ENCODE measurements at places on chromosomes 2 and 18.

DNA sequence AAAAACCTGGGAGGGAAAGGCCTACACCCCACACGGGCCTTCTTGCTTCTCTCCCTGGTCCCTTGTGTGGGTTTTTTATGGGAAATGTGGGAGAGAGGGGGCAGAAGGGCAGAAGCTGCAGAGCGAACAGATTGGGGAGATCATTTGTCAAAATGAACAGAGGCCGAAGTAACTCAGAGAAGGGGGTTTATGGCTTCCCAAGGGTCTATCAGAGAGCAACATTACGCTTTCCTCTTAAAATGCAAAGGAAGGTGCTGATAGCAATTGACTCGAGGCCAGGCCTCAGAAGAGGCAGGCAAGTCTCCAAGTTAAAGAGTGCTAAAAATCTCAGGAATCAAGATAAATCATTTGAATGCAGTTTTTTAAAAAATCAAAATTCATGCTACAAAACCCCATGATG, 101.5 kb downstream of the SGPP2 start:
- DNase-seq: no peak

DNA sequence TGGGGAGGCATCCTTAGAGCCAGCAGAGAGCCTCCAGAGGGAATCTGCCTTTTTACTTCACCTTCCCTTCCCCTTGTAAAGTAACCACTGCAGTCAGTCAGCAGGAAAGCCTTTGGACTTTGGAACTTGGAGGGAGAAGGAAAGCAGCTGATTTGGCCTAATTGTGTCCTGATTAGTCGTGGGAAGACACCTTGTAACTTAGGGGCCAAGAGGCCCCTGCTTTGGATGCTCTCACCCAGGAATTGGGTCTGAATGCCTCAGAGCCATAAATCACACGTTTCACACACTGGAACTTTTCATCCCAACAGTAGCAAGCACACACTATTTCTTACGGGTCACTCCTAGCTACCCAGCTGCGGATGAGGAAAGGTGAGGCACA, 81.0 kb upstream of the PPM1B start:
- no peak for DNase-seq

GRCh38 chr2:173488861-173489260, 134.2 kb downstream of the CDCA7 start:
- DNase-seq: no peak

DNA sequence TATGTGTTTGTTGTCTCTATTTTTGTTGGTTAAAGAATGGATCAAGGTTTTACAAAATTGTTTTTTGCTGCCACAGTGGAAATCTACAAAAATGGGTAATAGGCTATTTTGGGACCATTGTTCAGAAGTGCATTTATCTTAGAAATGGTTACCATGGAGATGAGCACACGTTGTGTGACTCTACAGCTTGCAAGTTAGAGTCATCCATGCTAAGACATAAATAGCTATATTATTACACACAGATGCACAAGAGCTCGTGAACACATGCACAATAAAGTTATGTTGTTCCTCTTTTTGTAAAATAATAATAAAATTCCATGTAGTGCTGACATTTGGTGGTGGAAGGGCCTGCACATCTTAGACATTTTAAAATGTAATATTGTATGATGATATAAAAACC, 15.5 kb upstream of the DUSP19 start:
- peak; percentile 71 for DNase-seq

DNA sequence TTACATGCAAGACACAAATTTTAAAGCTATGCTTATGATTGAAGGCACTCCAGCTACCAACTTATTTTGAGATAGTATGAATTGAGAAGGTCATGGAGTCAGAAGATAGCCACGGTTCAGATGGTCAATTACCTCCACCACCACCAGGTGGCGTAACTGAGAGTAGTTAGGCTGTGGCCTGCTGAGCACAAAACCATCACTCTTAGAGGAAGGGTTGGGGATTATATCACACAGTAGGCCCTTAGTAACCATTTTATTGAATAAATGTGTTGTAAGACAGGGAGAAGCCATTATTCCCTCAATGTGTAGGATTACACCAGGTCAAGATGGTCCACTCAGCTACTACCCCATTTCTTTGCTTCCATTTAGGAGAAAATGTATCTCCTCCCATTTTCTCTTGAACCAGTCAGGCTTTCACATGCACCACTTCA, 18.8 kb downstream of the KLHL41 start:
- peak; percentile 42 for DNase-seq

GRCh38 chr2:20211420-20211819, 13.5 kb downstream of the SDC1 start:
- DNase-seq: no peak

- DNase-seq: peak; percentile 87
These were observed 164.2 kb downstream of the ANTXR1 start for GRCh38 chr2:69177063-69177771.

GRCh38 chr2:198072655-198073054, 268.3 kb downstream of the PLCL1 start:
- peak; percentile 6 for DNase-seq

DNA sequence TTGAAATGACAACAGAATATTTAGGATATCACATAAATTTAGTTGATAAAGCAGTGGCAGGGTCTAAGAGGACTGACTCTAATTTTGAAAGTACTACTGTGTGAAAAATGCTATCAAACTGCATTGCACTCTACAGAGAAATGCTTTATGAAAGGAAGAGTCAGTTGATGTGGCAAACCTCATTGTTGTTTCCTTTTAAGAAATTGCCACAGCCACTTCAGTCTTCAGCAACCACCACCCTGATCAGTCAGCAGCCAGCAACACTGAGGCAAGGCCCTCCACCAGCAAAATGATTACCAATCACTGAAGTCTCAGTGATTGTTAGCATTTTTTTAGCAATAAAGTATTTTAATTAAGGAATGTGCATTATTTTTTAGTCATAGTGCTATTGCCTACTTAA, 488.7 kb upstream of the SLC39A10 start:
- DNase-seq: no peak

- DNase-seq: no peak
These were observed 437.2 kb upstream of the KLHL29 start for GRCh38 chr2:22947741-22948140.

DNA sequence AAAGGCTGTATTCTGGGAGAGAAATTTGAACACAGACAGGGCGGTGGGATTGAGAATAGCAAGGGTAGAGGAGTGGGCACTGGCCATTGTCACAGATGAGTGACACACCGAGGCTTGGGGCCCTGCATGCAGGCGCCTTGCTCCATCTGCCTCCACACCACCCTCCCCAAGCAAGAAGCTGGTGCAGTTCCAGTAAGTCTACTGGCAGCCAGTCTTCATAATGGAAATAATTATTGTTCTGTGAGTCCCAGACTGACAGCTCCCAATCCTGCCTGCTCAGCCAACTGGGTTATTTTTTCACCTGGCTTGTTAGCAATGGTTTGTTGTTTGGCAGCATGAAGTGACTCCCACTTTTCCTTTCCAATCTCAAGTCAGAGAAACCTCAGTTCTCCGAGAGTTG, 13.0 kb downstream of the TTC32 start:
- no peak for DNase-seq

DNA sequence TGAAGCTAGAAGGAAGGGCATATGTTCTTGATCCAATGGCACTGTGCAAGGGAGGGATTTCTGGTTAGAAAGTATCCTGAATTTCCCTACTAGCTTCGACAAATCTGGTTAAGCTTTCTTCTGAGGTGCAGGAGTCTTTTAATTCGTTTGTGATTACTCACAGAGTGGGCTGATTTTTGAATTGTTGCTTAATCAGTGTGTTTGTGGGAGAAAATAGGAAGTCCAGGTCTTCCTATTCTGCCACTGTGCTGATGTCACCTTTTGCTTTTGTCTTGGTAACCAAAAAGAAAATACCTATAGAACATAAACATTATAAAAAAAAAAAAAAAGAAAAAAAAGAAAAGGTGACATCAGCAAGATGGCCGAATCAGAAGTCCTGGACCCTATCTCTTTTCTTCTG, 1008.6 kb downstream of the TSN start:
- no peak for DNase-seq

GRCh38 chr2:140308706-140309105, 1528.5 kb upstream of the NXPH2 start:
- DNase-seq: peak; percentile 8

GRCh38 chr2:73112026-73112912, 479 bp downstream of the RAB11FIP5 start:
- peak; percentile 44 for DNase-seq

GRCh38 chr18:58218117-58218516, 174.1 kb downstream of the NEDD4L start:
- DNase-seq: peak; percentile 34

DNA sequence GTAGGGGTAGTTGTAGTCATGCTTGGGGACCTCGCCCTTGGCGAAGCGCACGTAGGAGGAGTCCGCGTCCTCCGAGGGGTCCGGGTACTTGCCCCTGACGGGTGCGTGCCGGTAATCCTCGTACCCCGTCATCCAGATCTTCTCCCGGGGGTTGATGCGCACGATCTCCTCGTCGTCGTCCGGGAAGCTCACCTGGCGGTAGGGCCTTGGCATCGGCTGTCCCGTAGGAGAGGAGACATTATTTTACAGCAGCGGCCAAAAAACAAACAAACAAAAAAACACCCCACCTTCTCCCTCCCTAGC, 86.3 kb downstream of the ACTR2 start:
- DNase-seq: no peak

GRCh38 chr2:206176901-206177300, 17.2 kb downstream of the EEF1B2 start:
- no peak for DNase-seq

DNA sequence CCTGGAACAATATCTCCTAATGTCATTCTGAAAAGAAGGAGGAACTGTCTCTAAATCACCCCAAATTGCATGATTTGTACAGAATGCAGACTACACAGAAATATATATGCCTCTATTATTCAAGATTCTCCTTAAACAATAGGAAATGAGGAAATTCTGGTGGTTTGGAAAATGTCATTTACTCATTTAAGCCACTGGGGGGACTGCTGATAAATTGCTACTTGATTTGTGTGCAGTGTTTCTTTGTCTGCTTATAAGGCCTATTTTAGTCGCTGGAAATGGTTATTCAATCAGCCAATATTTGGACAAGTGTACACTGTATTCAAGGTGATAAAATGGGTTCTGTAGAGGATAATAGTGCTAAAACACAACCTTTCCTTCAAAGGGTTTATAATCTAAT, 801.9 kb upstream of the CELF4 start:
- no peak for DNase-seq

- DNase-seq: peak; percentile 36
These were observed 14.1 kb upstream of the ZSWIM2 start for GRCh38 chr2:186862869-186863709.

DNA sequence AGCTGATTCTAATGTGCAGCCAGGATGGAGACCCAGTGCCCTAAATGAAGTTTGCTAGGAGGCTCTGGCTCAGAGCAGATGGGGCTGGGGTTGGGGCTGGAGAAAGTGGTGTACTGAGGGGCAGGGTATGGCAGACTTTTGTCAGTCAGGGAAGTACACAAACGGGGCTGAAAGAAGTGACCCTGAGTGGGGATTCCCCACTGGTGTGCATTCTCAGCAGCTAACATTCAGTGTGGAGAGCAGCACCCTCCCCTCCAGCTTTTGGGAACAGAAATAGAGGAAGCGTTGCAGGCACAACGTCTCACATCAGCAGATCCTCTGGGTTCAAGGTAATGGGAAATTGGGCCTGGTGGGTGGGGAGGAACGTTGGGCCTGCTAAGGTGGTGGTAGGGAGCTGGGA, 89.1 kb upstream of the GCFC2 start:
- DNase-seq: no peak

DNA sequence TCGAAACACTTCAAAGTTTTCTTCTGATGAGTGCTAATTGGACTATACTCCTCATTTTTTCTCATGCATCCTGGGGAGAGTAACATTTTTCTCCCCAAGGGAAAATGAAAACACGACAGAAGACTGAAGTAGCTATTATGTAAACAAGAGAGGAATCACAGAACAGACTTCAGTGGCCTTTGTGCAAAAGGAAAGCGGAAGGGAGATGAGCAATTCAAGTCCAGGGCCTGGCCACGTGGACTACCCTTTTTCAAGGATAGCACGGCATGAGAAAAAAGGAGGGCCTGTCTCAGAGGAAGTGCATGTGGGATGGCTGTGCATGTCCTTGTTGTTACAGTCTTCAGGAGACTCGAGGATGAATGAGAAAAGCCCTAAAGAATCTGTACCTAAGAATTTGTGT, 43.8 kb upstream of the KCNE4 start:
- no peak for DNase-seq

DNA sequence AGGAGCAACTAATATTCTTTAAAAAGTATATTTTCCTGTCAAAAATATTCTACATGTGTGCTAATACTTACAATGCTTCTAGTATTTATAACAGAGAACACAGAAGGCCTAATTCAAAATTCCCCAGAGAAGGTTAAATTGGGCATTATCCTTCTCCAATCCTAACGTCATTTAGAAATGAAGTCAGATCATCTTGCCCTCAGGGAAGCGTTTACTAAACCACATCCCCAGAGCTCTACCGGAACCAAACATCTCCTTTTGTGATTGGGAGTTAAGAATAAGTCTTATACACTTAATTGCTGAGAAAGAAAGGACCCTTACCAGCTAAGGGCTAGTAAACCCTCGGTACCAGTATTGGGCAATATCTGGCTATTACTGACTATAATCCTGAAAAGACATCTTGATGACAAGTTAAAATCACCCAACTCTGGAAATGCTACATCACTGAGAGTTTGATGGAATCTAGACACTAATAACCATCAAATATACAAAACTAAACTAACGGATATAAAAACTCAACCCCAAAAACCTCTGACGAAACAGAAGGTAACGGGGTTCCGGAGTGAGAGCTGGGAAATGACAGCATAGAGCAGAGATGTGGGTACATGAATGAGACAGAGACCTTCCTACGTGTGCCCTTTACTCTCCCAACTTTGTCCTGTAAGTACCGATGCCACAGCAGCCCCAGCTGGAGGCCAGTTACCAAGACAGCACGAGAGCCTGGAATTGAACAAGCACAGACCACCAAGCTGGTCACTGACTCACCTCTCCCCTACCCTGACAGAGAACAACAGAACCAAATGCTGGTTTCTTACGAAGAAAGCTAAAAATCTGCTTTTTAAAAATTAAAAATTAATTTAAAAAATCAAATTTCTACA, 35.0 kb downstream of the WDSUB1 start:
- DNase-seq: no peak

DNA sequence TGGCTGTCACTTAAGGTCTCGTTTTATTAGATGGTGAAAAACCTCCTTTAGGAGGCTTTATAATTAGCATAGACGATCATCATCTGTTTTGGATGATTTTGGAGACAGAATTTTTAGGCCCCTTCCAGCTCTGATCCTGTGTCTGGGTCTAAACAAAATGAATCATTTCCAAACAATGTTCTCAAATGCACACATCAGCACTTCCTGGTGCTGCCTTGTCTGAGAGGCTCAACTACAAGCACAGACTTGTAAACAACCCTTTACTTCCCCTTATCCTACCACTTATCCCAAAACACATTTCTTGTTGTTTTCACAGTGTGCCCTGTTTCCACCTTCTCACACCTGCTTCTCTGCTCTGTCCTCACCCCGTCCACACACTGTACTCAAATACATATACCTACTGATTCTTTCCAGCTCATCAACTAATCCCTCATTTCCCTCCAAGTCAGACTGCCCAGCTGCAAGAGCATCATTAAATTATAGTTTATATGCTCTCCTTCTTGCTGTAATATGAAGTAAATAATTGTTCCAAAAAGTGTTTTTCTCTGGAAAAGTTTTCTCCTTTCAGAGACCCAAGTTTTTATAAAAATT, 71.2 kb upstream of the COL3A1 start:
- DNase-seq: peak; percentile 67

All from fibroblast of skin of right biceps (primary cell).